ENCODE measurements at places on chromosomes 7 and 10.

GRCh38 chr10:29757551-29758297, 123.0 kb upstream of the SVIL start:
- DNase-seq = no peak

DNA sequence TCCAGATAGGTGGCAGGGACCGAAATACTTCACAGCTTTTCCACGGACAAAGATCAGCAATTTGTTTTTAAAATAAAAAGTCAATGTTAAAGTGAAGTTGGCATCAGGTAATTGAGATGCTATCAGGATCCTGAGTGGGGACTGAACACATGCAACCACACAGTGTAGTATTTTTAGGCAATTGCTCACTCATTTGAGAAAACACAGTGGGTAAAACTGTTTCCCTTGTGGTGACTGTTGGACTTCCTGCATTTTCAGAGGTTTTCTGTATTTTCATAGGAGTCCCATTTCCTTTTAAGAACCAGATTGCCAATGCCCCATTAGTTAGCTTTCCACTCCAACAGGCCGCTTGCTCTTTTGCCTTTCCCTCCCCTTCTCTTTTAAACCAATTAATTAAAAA, 159.5 kb upstream of the ZNF32 start:
- no peak for DNase-seq

DNA sequence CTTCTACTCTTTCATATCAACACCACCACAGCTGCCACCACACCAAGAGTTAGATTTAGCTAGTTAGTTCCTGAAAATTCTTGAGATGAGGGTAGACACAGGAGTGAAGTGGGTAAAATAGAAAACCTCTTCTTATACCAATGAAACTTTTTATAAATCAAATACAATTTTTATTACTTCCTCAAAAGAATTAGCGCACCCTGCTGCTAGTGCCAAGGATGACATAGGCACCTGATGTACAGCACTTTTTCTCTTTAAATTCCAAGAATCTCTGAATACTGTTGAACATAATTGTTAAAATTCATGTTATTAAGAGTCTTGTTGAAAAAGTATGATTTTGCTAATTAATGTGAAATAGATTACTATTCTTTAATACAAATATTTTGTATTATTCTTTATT, 11.4 kb downstream of the ZWINT start:
- no peak for DNase-seq

DNA sequence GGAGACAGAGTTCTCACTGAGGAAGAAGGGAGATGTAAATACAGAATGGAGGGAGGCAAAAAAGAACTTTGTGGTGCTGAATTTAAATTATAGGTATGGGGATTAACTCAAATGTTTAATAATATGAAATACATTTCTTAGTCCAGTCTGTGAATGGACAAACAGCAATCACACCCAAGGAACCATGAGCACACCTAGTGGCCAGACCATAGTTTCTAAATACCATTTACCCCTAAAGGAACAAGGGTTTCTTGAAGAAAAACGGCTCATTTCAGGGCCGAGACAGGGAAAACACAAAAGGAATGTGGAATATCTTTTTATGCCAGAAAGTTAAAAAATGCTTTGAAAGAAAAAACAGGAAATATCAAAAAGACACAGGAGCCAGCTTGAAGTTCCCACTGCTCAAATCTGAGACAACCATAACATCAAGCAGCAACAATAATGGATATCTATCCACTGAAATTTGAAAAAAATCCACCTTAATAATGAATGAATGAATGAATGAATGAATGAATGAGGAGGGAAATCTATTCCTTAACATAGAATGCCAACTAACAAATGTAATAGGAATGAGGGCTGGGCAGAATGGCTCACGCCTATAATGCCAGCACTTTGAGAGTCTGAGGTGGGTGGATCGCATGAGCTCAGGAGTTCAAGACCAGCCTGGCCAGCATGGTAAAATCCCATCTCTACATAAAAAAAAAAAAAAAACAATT, 8.6 kb downstream of the IPMK start:
- no peak for DNase-seq

DNA sequence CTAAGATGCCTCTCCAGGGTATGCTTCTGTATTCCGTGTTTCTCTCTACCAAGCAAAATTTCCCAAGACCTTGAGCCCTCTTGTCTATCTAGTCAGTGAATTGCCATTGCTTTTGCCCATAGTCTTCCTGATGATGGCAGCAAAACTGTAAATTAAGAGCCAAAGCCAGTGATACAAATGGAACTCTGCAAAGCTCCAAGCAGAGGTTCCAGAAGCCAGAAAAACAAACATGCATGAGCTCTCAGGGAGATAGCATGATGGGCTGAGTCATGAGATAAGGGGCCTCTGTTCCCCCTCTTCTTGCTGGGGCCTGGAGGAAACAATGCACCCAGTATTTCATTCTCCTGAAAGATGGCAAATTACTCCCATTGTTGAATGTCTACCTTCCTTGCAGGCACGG, 24.7 kb downstream of the LSMEM1 start:
- DNase-seq = no peak

DNA sequence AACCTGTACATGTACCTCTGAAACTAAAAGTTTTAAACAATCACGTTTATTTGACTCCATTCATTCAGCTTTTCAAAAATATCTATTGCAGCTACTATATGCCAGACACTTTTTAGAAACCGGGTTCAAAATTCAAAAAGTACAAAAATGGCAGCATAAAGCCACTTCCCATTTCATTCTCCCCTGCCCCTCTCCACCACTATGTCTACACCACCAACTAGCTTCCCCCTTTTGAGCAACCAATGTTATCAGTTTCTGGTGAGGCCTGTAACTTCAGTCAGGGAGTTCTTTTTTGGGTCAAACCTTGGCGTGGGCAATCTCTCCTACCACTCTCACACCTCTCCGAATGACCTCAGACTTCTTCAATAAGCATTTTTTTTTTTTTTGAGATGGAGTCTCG, 11.5 kb upstream of the HHEX start:
- no peak for DNase-seq

Measured in left forelimb (tissue), 1 donor.